Upper lobe of right lung (tissue), 1 donor: ENCODE measurements at places on chromosomes 12 and 14.

DNA sequence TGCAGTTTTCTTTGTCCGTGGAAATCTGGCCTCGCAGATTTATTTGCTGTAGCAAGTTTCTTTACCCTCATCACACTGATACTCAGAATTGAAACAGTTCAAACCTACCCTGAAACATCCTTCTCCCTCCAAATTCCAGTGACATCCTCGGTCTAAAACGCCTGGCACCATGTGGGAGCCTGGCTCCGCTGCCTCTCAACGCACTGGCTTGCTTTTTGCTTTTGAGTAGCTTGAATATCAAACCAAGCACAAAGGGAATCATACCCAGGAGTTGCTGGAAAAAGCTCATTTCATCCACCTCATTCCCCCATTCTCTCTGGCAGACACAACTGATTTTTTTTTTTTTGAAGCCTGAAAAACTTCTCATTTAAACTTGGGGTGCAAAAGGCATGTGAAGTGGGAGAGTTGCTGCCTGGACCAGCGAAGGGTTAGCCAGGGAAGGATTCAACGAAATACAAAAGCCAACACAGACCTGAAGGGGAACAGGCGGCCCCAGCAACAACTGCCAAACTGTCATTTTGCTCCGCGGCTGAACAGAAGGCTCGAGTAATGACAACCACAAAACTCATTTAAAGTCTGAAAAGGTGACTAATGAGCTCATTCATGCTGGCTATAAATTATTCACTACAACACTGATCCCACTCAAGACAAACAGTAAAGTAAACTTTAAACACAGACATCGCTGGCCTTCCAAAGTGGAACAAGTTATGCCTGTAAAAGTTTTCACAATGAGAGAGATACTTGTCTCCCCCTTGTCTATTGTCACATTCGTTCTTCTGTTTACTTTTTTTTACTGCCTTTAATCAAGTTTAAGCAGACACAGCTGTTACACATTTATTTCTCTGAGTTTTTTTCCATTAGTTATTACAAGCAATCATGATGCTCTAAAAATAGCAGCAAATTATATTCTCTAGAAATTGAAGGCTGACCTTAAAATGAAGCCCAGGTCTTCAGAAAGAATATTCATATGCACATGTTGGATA, 12.5 kb upstream of the FOXN3 start:
- no peak for DNase-seq

DNA sequence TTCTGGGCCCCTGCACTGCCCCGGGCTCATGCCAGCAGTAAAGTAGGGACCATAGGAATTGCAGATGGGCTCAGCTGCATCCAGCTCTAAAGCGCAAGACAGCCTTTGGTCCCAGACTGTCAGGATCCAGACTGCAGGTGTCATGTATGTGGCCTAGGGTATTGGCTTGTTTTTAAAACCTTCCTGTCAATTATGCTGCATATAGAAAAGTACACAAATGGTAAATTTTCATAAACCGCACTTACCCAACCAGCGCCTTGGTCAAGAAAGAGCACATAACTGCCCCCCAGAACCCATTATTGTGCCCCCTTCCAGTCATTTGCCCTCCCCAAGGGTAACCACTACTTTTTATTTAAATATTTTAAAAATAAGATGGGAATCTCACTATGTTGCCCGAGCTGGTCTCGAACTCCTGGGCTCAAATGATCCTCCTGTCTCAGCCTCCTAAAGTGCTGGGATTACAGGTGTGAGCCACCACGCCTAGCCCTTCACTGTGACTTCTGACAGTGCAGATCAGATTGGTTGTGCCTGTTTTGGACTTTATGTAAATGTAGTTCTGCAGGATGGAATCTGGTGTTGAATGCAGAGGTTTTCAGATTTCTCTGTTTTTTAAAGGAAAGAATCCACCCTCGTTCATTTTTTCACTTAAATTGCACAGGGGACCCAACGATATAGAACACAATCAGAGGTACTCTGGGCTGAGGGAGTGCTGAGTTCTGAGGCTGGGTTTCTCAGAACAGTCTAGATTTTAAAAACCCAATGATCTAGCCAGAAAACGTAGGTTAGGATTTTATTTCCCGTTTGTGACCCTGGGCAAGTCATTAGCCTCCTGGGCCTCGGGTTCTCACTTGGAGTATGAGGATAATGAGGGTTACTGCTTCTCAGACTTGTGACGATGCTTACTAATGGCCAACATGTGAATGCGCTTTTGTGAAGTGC, 6.7 kb downstream of the NR4A1 start:
- DNase-seq = no peak

DNA sequence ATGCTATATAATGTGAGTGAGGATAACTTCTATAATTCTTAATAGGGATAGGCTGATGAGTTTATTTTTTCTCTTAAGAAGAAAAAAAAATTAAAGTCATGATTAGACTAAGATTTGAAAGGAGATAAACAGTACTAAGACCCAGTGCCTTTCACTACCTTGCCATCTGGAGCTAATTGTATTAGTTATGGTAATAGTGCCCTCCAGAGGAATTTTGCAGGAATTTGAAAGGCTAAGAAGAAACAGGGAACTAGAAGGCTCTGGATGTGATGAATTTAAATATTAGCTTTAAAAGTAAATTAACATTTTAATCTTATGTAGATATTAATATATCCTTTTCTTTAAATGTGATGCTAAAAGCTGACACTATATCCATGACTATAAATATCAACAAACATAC, 36.6 kb upstream of the PIK3C2G start:
- DNase-seq = no peak

- peak; percentile 84 for DNase-seq
Measured at GRCh38 chr14:100547633-100548294, 39.5 kb downstream of the BEGAIN start.

- no peak for DNase-seq
Measured at GRCh38 chr14:63493246-63493645, 49.9 kb downstream of the PPP2R5E start.

GRCh38 chr12:63790608-63790945, 10.9 kb downstream of the RXYLT1 start:
- no peak for DNase-seq

- DNase-seq = no peak
Measured at GRCh38 chr14:30005114-30005808, 77.6 kb upstream of the PRKD1 start.

DNA sequence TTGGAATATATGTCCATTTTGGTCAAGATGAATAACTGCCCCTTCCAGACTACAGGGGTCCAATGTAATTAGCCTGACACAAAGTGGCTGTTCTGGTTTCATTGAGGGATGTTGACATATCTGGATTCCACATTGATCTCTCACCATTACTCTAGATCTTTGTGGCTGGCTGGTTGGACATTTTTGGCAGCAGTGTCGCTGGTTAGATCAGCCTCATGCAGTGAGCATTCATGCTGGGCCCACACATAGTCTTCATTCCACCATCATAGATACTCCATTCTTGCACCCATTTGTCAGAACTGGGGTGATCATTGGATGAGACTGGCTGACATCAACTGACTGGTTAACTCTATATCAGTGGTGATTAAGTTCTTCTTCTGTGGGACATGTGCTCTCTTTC, 74.4 kb downstream of the MGST1 start:
- no peak for DNase-seq

- peak; percentile 70 for DNase-seq
Measured at GRCh38 chr14:90060312-90060964, 1.4 kb upstream of the KCNK13 start.

DNA sequence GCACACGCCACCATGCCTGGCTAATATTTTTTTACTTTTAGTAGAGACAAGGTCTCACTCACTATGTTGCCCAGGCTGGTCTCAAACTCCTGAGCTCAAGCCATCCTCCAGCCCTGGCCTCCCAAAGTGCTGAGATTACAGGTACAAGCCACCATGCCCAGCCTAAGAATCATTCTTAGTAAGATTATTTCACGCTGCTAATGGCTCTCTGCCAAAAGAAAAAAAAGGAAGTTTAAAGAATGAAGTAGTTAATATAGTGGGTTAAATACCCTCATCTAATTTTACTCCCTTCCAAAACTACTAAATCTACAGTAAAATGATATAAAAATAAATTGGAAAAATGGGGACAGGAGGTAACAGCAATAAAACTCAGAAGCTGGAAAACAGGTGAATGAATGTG, 2.6 kb downstream of the ETFRF1 start:
- no peak for DNase-seq
